ENCODE measurements at places on chromosomes 3 and 15.

DNA sequence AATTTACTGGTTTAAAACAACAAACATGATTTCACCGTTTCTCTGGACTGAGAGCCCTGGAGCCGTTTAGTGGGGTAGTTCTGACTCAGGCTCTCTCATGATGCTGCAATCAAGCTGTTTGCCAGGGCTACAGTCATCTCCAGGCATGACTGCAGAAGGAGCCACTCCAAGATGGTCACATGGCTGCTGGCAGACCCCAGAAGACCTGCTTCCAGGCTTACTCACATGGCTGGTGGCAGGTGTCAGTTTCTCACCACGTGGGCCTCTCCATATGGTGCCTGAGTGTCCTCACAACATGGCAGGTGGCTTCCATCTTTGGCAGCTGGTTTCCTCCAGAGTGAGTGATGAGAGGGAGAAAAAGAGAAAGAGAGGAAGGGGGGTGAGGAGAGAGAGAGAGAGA is 378.3 kb upstream of the RGMA start:
- DNase-seq: no peak

DNA sequence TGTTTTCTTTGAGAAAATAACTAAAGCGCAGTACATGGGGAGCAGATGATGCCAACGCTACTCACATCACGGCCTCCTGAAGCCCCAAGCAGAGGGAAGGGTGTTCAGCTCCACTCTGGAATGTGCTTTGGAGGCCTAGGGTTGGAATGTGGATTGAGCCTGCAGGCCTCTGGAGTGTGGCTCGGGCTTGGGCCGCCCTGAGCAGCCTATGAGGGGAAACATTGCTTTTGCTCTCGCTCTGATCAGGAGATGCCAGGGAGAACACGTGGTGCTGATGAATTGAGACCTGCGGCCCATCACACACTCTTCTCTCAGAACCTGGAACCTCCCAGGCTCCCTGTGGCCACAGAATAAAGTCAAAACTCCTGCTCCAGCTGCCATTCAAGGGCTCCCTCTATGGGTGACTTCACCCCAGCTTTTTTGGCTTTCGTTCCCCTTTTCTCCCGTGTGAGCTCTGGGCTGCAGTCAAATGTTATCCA is 23.3 kb downstream of the CCDC13 start:
- no peak for DNase-seq

- DNase-seq: no peak
Measured at GRCh38 chr3:151434151-151434890, 26.5 kb downstream of the IGSF10 start.

DNA sequence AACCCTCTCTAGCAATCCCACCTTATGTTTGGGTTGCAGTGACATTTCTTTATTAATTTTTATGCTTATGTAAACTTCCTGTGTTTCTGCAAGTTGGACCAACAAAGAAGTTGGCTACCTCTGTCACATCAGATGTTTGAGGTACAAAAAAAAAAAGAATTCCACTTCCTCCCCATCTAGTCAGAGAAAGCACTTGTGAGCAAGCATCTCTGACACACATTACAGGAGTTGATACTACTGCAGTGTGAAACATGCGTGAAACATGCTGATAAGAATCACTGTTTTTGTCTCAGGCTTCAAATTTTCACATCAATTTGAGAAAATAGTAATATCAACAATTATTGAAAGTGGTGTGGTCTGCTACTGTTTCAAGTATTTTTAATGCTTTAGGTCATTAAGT is 1.3 kb downstream of the SCAANT1 start:
- DNase-seq: no peak

DNA sequence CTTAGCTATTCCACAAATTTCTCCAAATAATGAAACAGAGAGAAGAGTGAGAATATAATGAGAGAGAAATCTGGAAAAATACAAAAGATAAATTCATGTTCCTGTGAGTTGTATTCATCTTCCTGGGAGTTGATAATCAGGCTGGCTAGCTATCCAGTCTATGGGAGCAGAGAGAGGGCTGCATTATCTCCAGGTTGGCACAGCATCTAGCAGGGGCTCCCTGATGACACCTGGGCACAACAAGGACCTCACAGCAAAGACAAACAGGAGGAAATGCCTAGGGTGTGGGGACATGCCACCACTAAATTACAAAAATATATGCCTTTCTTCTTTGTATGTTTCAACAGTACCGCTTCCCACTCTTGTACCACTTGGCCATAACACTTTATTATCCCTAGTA is 1.9 kb downstream of the EHD4 start:
- DNase-seq: no peak

All from ovary (tissue), 10 donors.